Right renal cortex interstitium (tissue), 3 donors: ENCODE measurements at places on chromosomes 5 and 9. TPM values are rescaled to one million over a fixed set of nuclear protein-coding genes. Genes with fewer than 3 reads are reported as not detected.

GRCh38 chr9:117377046-117377445, 37.8 kb downstream of the ASTN2 start:
- DNase-seq, result no peak

GRCh38 chr5:36535859-36536615, 70.4 kb upstream of the SLC1A3 start:
- no peak for DNase-seq

GRCh38 chr5:87627363-87627762, 214.6 kb upstream of the CCNH start:
- DNase-seq, result no peak

GRCh38 chr5:133322743-133323142, 270.9 kb downstream of the HSPA4 start:
- no peak for DNase-seq

- no peak for DNase-seq
These were observed 124.8 kb downstream of the COL23A1 start for GRCh38 chr5:178465228-178465860.

The ORM1 gene
- polyA plus RNA-seq, result 0.25 TPM
